Stomach (tissue), 19 donors: ENCODE measurements at places on chromosomes 12 and 14. TPM values are rescaled to one million over a fixed set of nuclear protein-coding genes. Genes with fewer than 3 reads are reported as not detected.

Gene BMP4
- total RNA-seq: 23.2 TPM

Gene HSP90B1
- 472 TPM for total RNA-seq

Gene LTBP2
- 10.5 TPM for total RNA-seq

Gene UNC79
- not detected for total RNA-seq

Gene FGF6
- total RNA-seq: not detected
